ENCODE measurements at places on chromosomes 3 and 15.
A peak's percentile ranks its signal among the peaks of the same experiment; 100 is the strongest.

DNA sequence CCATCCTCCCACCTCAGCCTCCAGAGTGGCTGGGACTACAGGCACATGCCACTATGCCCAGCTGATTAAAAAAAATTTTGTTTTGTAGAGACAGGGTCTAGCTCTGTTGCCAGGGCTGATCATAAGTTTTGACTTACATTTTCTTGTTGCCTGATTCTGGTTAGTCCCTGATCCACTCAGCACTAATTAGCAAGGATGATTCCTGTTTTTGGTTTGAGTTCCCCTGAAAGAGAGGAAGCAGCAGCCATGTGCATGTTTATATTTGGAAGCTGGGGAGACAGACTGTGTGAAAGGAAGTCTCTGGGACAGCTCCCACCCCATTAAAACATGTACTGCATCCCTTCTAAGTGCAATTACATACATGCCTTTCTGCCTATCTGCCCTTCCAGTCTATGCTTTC, 3.6 kb upstream of the NCK1 start:
- peak; percentile 69 for DNase-seq

- no peak for DNase-seq
These were observed 93.0 kb downstream of the SMAD3 start for GRCh38 chr15:67158367-67158766.

DNA sequence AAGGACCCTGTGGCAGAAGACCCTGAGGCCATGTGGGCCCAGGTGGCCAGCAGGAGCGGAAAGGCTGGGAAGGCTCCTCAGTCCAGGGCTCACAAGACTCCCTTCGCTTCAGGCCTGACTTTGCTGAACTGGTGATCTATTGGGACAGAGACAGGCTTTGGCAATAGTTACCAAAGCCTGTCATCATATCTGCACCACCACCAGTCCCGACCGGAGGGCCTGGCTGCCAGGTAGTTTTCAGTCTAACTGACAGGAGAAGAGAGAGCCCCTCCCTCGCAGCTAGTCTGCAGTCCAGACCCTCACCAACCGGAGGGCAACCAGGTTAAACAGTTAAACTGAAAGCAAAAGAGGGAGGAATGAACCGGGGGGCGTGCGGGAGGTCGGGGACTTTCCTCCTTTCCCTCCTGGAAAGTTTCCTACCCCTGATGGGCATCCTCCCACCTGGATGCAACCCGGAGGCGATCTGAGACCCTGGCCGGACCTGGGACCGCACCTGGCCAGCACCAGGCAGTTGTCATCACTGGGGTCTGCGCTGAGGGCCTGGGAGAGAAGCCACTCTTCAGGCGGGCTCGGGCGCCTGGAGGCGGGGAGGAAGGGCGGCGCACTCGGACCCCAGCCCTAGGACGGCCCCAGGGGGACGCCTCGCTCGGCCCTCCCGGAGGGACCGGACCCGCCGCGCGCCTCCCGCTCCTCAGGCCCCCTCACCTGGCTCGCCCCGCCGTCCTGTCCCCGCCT, 435 bp downstream of the RAB27A start:
- peak; percentile 28 for DNase-seq

- DNase-seq = no peak
These were observed 881.5 kb downstream of the VGLL3 start for GRCh38 chr3:86109434-86109833.
